Endodermal cell (in vitro differentiated cells): ENCODE measurements at places on chromosomes 2 and 18. TPM values are rescaled to one million over a fixed set of nuclear protein-coding genes. Genes with fewer than 3 reads are reported as not detected.
A peak's percentile ranks its signal among the peaks of the same experiment; 100 is the strongest.

The GULP1 gene
- total RNA-seq: 15.2 to 18.1 TPM (median 15.3 TPM) in 3 replicates

The CNOT9 gene
- 64.2 and 64.9 TPM in 2 replicates for total RNA-seq

- no peak overlapping the region for H3K27ac ChIP-seq
- H3K4me3 ChIP-seq: no peak overlapping the region
- no peaks in the 10 kb centered on the region for H3K4me1 ChIP-seq
- DNase-seq: no peak
- H3K36me3 ChIP-seq: no peaks in the 10 kb centered on the region
Observed at GRCh38 chr2:138029276-138029675, 65.0 kb downstream of the HNMT start.

DNA sequence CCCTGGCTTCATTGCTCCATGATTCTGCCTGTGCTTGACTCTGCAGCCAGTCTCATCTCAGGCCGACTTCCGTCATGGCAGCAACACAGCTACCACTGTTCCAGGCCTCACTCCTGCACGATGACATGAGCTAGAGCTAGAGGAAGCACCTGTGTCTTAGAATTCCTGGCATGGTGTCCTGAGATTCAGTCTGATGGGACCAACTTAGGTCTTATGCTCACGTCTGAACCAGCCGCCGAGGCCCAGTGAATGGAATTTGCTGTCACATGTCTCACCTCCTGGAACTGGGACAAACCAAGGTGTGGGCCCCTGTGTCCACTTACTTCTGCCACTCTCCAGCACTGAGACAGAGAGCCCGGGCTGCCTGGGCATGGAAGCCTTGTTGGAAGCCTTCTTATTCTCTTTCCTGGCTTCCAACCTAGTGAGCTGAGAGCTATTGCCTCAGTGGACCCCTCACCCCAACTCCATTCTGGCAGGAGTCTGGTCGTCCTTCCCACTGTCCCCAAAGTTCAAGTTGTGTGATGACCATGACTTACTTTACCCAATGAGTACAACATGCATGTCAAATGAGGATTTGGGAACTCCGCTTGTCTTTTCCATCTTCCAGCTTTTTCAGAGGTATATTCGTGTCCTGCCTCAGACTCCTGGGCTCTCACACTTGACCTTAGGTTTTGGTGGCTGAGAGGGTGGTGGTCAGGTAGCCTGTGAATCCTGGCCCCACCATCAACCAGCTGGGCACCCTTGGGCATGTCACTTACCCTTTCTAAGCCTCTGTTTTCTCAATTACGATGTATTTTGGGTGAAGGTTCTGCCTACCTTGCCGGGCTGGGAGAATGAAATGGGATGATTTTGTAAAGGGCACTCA is 39.1 kb upstream of the HS6ST1 start:
- H3K27ac ChIP-seq: no peak overlapping the region
- DNase-seq: no peak
- H3K4me3 ChIP-seq: no peak overlapping the region
- no peaks in the 10 kb centered on the region for H3K36me3 ChIP-seq

DNA sequence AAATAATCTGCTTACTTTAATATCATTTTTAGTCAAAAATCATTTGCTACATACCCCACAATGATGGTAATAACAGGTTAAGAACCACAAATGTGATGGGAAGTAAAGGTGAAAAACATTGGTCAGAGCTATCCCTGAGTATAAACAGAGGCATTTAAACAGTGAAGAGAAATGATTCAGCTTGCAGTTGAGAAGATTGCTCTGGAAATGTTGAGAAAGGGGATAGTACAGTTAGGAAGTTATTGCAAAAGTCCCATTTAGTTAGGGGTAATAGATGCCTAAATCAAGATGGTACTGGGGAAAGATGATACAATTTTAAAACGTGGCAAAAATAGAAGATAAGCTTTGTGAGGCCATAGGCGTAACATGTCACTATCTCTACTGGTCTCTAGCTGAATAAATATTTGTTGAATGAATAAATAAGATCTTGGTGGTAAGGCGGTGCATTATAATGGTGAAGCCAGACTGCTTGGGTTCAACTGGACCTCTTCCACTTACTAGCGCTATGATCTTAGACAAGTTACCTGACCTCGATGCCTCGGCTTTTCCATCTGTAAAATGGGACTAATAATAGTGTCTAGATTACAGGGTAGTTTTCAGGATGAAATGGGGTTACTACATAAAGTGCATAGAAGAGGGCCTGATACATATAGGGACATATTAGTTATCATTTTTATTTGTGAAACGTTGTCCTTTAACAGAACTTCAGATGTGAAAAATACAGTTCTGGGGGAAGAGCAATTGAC is 2.0 kb upstream of the BZW1 start:
- peaks cover 10% of the 10 kb centered on the region for H3K4me1 ChIP-seq
- H3K4me3 ChIP-seq: peak overlapping the region; percentile 82
- no peak for DNase-seq
- no peak overlapping the region for H3K27ac ChIP-seq

GRCh38 chr18:48894799-48895346 is 55.9 kb downstream of the SMAD7 start:
- H3K27ac ChIP-seq: no peak overlapping the region
- H3K4me3 ChIP-seq: no peak overlapping the region
- no peaks in the 10 kb centered on the region for H3K4me1 ChIP-seq
- no peaks in the 10 kb centered on the region for H3K27me3 ChIP-seq

DNA sequence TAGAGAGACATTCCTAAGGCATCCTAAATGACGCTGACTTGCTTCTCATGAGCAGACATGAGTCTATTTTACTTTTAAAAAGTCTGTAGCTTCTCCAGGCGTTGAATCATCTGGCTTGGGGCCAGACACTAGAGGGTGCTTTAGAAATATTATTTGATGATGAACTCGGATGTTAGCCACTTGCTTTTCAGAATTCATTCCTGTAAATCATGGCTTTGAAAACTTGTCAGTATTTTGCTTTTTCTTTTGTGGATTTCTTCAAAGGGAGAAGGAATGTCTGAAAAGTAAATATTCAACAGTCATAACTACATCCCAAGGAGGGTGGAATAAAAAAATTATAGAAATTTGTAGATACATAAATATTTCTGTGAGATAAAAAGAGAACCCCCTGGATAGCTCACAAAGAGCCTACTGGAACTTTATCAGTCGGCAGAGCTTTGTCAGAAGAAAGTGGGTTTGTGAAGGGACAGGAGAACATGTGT is 370.8 kb downstream of the OSR1 start:
- H3K4me1 ChIP-seq: peaks cover 8% of the 10 kb centered on the region
- no peak overlapping the region for H3K4me3 ChIP-seq
- no peaks in the 10 kb centered on the region for H3K27me3 ChIP-seq
- H3K27ac ChIP-seq: no peak overlapping the region

DNA sequence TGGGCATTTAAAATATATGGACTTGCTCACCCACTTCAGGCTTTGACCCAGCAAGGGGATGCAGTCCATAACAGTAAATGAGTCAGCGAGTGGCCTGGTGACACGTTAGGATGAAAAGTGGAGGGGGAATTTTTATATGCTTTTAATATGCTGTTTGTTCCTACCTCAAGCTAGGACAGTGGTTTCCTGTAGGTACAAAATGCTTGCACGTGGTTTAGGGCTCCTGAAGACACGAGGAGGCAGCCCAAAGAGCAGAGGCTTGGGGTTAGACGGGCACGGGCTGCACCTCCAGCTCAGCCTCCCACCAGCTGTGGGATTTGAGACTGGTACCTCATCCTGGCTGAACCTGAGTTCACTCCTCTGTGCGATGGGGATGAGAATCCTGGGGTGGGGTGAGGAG is 306.2 kb upstream of the CXCR4 start:
- DNase-seq: no peak
- no peak overlapping the region for H3K27ac ChIP-seq
- no peaks in the 10 kb centered on the region for H3K4me1 ChIP-seq
- H3K27me3 ChIP-seq: peaks cover 72% of the 10 kb centered on the region
- H3K4me3 ChIP-seq: no peak overlapping the region
- no peaks in the 10 kb centered on the region for H3K36me3 ChIP-seq

GRCh38 chr18:7117390-7118355 is at the start of gene LAMA1:
Gene LAMA1 (minus strand): TSS chr18:7117797. CDS start chr18:7117720, 77 bp downstream.
- peaks cover 5% of the 10 kb centered on the region for H3K36me3 ChIP-seq
- peak; percentile 94 for DNase-seq
- peak within 1 kb of the TSS; percentile 93 for H3K27ac ChIP-seq
- H3K4me3 ChIP-seq: peak within 1 kb of the TSS; percentile 94

DNA sequence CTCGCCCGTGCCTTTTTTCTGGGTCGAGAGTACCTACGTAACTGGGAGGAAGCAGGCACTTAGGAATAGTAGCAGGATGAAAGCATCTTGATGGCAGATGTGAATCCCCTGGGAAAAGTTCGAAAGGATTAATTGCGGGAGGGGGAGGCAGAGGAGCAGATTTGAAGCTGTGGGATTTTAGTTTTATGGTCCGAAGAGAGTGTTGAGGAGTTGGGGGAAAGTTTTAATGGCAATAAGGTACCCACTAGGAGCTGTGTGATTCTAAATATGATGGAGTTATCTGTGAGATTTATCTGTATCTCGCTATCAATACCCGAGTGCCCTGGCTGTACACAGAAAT is 1.1 kb downstream of the AGFG1 start:
- no peaks in the 10 kb centered on the region for H3K27me3 ChIP-seq
- no peaks in the 10 kb centered on the region for H3K36me3 ChIP-seq
- no peak overlapping the region for H3K27ac ChIP-seq
- H3K4me3 ChIP-seq: peak overlapping the region; percentile 95
- peaks cover 4% of the 10 kb centered on the region for H3K4me1 ChIP-seq

DNA sequence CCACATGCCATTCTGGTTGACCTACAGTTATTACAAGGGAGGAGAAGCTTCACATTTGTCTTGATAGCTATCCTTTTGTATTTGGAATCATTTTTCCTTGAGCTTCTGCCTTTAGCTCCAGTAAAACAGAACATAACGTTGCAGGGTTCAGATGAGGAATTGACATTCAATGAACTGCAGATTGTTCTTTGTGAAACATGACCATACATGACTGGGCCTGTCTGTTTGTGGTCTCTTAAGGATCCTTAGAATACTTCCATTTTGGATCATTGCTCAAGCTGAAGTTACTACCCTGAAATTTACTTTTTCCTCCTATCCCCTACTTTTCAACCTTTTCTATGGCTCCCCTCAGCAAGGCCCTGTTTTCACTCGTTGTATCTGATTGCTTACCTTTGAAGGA is 1281.7 kb upstream of the CELF4 start:
- H3K27me3 ChIP-seq: no peaks in the 10 kb centered on the region
- no peak overlapping the region for H3K27ac ChIP-seq
- no peak overlapping the region for H3K4me3 ChIP-seq
- H3K4me1 ChIP-seq: no peaks in the 10 kb centered on the region
- DNase-seq: no peak

DNA sequence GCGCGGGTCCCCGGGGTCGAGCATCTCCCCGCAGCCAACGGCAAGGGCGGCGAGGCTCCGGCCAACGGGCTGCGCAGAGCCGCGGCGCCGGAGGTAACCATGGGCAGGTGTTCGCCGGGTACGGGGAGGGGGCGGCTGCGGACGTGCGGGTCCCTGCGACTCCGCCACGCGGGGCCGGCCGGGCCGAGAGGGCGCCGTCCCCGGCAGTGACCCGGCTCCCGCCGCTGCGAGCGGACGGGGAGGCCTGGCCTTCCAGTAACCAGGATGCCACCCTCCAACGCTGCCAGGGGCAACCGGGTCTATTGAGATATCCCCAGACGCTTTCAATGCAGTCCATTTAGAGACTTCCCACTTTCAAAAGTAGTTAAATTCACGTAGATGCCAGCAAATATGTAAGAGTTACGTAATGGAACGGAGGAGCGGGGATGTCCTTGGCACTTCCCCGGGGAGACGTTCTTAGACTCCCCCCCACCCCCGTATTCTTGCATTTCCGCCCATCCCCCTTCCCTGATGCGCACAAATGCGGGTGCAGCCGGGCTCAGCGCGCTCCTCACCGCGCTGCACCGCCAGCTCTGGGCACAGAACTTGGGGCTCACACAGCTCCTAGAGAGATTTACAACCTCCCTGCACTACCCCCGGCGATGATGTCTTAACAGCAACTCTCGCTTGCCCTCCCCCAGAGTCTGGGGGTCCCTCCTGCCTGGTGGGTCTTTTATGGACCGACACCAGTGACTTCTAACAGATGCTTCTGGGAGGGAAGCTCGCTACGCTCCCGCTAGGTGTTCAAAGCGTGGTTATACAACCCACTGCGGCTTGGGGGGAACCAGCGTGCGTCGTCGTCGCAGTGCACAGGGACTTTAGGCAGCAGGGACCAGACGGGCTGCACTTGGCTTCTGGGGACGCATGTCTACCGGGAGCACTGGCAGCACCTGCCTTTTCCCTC is 657 bp downstream of the SGPP2 start:
- H3K27me3 ChIP-seq: peaks cover 98% of the 10 kb centered on the region
- H3K27ac ChIP-seq: no peak overlapping the region
- no peaks in the 10 kb centered on the region for H3K36me3 ChIP-seq
- H3K4me1 ChIP-seq: peaks cover 21% of the 10 kb centered on the region

DNA sequence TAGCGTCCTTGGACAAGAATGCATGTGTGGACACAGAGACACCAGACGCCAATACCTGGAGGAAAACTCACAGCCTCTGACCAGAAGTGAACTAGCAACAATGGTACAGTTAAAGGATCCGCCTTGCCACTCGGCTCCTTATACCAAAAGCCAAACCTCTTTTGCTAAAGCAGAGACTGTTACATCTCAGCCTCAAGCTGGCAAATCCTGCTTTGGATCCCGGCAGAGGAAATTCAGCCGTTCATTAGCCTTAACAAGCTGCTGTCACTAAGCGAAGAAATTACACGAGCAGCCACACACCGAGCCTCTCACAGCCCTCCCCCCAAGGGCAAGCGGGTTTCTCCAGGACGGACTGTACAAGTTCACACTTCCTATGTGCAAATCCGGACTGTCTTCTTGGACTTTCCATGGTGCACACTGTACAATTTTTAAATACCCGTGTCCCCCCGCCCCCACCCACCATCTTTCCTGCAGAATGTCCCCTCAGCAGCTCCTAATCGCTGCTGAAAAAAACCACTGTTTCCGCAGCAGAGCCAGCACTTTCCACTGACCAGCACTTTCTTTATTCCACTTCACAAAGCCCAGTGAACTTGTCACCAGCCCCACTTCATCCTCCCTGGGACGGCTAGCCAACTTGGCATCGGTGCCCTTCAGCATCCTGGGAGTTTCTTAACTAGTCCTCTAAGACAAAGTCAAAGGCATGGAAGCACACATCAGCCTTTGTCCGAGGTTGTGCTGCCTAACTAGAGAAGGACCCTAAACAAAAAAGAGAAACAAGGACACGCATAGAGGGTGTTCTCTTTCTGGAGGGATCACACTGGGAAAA is 1.5 kb downstream of the KLF7 start:
- DNase-seq: no peak
- peak overlapping the region; percentile 80 for H3K27ac ChIP-seq
- peaks cover 19% of the 10 kb centered on the region for H3K36me3 ChIP-seq
- H3K4me3 ChIP-seq: peak overlapping the region; percentile 96
